ENCODE measurements at places on chromosomes 1 and 21.

- peak; percentile 75 for DNase-seq
Measured at GRCh38 chr1:204207136-204207616, 6.6 kb downstream of the GOLT1A start.

- no peak for DNase-seq
Measured at GRCh38 chr1:6418668-6419396, 887 bp downstream of the HES2 start.

GRCh38 chr1:94642617-94643321 lies 101.2 kb upstream of the F3 start:
- no peak for DNase-seq

- no peak for DNase-seq
Measured at GRCh38 chr1:184945029-184945428, 29.3 kb downstream of the NIBAN1 start.

DNA sequence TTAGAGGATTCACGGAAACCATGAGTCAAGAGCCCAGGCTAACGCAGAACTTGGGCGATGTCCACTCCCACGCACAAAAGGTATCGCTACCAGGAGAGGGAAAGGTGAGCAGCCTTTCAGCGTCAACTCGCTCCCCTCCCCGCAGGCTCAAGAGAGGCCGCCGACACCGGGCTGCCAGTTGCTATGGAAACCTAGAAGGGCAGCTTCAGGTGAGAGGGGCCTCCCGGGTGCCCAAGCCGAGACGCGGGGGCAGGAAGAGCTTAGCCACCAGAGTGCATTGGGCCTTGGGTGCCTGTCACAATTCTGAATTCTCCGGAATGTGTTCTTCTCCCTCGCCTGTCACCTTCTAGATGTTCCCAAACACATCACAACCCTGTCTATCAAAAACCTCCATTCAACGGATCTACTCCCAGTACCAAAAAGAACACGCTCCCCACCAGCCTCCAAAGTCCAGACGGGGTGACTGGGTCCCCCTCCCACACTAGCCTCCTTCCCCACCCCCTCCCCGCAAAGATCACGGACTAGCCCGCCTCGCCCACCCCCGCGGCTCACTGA lies 694 bp downstream of the MEAF6 start:
- peak; percentile 62 for DNase-seq

GRCh38 chr1:169086603-169087455 lies 19.7 kb upstream of the ATP1B1 start:
- no peak for DNase-seq

DNA sequence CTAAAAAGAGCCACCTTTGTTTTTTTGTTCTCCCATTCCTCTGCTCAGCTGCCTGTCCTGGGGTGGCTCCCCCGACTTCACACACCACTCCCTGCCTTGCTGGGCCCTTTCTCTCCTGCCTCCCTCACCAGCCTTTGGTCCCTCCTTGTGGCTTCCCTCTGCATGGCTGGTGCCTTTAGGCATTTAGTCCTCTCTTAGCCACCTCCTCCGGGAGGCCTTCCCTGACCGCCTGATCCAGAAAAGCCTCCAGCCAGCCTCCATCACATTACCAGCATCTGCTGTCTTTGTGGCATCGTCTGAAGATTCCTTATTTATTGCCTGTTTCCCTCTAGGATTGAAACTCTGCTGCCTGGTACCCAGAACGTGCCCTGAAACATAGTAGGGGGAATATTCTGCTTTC lies 46.2 kb upstream of the ACOT11 start:
- DNase-seq: no peak

Data from activated naive CD4-positive, alpha-beta T cell treated with anti-CD3 and anti-CD28 coated beads, Interleukin-2, amount 10 ng/mL, durations not matched to agents 7 days and 5 days (primary cell).